ENCODE measurements at places on chromosomes 12 and 14.

DNA sequence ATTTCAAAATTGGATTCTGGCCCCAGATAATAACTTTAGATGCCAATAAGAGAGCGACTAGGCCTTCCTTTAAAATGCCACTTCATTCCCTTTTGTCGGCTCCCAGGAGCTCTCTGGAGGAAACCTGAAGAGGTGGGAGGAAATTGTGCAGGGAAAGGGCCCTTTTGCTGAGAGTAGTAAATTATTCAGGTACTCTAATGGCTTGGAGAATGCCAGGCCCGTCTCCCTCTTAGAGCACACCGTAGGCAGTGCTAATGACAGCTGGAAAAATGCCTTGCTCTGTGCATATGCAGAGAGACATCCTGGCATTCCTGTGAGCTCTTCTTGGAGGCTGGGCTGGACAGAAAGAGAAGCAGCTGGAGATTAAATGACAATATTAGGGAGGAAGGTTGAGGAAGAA is 115.0 kb upstream of the RPH3A start:
- no peak for DNase-seq

GRCh38 chr14:72540836-72541235 is 353.1 kb downstream of the DPF3 start:
- DNase-seq = no peak

DNA sequence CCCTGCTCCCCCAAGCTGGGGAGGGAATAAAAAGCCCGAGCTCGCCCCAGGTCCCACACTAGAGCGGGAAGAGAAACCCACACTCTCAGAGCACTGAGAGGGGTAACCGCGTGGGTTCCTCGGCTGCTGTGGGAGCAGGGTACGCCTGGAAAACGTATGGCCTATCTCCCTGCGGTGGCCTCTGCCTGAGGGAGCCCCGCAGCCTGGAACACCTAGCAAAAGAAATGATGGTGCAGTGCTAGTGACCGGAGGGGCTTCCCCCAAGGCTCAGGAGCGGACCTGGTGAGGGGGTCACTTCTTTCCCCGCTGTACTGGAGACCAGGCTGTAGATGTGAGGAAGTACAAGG is 2.5 kb upstream of the OR4N2 start:
- DNase-seq = no peak

- no peak for DNase-seq
These were observed 18.5 kb downstream of the ZBTB42 start for GRCh38 chr14:104819361-104819781.

DNA sequence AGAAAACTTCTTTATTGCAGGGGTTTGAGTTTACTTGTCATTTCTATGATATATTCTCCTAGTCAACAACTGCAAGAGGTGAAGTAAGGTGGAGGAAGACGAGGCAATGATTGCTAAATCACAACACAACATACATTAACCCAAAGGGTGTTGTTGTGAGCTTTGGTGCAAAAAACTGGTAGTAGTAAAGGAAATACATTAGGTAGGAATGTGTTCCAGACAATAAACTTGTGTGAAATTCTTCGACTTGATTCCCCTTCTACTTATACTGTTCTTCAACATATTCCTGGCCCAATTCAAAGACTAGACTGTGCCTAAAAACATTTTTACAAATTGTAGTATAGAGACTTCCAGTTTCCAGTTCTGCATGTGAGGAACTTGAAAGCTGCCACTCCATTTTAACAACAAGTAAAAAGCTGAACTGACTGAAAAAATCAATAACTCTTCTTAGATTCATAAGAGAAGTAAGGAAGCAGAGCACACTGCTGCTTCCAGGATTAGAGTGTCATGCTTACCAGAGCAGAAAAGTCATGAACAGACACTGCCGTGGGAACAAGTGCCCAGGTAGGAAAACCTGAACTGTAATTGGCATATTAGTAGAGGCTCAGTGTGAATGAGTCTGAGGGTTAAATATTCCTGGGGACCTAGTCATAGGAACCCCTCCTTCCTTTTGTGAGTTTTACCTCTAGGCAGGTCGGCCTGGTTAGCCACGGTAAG is 22.2 kb downstream of the COX8C start:
- DNase-seq = no peak

DNA sequence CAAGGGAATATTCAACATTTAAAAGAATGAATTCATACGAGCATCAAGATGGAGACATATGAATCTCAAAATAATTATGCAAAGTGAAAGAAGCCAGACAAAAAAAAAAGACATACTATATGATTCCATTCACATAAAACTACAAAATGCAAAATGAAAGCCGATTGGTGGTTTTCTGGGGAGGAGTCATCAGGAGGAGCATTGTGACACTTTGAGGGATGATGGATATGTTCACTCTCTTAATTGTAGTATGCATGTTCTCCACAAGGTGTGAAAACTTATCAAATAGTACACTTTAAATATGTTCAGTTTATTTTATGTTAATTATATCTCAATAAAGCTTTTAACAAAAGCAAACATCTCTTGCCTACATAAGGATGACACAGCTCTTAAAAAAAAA is 13.5 kb downstream of the OLR1 start:
- DNase-seq = no peak

- DNase-seq = no peak
These were observed 43.9 kb downstream of the GIT2 start for GRCh38 chr12:109952160-109952858.

GRCh38 chr12:388541-389141 is 479 bp downstream of the KDM5A start:
- no peak for DNase-seq

DNA sequence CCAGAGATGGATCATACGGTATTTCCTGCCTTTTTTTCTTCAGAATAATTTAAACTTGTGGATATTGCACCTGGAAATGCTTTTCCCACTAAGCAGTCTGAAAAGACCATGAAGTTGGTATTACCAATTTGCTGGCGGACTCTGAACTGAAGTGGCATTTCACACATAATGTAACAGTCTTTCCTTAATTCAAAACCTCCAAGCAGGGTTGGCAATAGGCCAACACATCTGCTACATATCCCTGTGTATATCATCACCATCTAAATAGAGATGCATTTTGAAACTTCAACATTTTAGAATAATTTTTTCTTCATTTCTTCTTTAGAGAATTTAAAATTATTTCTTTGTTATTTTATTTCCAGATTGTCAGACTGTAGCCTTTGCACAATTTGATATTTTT is 100.5 kb downstream of the TSPAN8 start:
- DNase-seq = no peak

GRCh38 chr12:14656846-14657245 is 39.6 kb downstream of the GUCY2C start:
- DNase-seq = no peak

DNA sequence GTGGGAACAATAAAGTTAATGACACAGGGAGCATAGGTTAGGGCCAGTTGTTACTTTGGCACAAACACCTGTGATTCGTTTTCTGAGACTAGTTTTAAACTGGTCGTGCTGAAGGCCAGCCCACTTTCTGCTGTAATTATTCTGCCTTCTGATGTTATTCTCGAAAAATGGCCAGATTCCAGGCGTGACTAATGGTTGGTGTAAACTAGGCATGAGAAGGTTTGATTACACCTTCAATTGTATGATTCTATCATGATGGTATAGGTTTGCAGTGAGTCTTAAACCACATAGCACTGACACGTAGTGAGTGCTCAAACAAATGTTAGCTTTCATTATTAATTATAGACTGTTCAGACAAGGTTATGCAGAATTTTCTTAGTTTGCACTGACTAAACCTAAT is 39.0 kb downstream of the CKB start:
- DNase-seq = no peak

DNA sequence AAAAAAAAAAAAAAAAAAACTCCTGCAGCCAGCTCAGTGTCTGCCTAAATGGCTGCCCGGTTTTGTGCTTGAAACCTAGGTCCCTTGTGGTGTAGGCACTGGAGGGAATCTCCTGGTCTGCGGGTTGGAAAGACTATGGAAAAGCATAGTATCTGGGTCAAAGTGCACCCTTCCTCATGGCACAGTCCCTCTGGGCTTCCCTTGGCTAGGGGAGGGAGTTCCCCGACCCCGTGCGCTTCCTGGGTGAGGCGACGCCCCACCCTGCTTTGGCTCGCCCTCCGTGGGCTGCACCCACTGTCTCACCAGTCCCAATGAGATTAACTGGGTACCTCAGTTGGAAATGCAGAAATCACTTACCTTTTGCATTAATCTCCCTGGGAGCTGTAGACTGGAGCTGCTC is 14.3 kb downstream of the PTCSC3 start:
- DNase-seq = no peak

GRCh38 chr12:19642345-19642744 is 203.1 kb downstream of the AEBP2 start:
- no peak for DNase-seq

- DNase-seq = no peak
These were observed 747.4 kb downstream of the VRK1 start for GRCh38 chr14:97544571-97544970.

DNA sequence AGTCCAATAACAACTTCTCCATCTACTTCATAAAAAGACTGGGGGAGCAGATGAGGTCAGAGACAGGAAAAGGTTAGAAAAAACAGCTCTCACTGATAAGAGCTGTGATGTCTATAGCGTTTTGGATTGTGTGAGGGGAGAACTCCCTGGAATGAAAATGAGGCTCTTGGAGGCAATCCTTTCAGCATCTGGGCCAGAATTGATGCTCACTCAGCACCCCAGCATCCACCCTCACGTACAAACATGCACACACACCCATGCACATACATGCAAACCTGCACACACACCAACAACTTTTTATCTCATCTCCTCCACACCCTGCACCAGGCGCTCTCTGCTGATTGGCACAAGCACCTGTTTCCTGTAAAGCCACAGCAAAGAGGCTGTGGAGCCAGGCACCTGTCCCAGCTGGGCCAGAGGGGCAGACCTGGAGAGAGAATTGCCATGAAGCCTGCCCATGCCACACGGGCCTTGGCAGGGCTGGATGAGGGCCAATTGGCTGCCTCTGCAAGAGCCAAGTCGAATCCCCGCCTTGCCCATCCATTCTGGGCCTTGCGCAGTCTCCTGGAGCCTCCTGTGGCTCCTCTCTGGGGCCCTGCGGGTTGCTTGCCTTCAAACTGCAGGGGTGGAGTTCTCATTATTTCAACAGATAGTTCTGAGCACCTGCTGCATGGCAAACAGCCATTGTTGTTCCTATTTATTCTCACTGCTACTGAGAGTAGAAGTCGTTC is 53.1 kb downstream of the SYNE3 start:
- no peak for DNase-seq

DNA sequence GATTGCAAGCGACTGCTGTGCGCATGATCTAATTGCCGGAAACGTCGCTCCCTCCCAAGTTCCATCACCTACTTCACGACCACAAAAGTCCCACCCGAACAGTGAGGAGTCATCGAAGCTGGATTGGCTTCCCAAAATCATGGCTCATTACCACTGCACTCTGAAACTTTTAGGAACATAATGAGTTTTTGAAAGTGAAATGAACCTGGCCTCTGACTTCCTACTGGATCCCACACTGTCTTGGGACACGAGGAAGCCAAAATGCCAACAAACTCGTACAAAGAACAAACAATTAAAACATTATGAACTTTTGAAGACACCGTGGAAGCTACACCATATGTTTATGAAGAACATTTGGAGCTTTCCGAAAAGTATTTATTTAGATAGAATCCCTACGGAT is 334.8 kb upstream of the TMPO start:
- DNase-seq = no peak

DNA sequence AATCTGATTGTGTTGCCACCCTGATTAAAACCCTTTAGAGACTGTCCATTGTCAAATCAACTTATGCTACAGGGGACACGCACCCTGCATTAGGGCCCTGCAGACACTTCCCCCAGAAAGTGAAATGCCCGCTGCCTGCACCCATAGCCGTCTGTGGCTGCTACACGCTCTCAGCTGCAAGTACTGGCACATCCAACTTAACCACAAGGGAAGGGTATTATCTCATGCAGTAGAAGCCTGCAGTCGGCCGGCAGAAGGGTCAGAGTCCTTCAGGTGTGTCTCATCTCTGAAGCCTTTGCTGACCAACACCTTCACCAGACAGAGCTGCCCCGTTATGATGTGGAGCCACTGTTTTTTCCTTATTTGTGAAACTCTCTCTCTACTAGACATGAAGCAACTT is 20.8 kb downstream of the CFAP251 start:
- DNase-seq = no peak
